HTR-8/SVneo (cell line): ENCODE measurements at places on chromosomes 16 and 17.

GRCh38 chr17:81871387-81872230, 472 bp upstream of the ARHGDIA start:
- peak; percentile 94 for DNase-seq

- no peak for DNase-seq
These were observed 93.1 kb downstream of the CNTNAP4 start for GRCh38 chr16:76370344-76370743.

DNA sequence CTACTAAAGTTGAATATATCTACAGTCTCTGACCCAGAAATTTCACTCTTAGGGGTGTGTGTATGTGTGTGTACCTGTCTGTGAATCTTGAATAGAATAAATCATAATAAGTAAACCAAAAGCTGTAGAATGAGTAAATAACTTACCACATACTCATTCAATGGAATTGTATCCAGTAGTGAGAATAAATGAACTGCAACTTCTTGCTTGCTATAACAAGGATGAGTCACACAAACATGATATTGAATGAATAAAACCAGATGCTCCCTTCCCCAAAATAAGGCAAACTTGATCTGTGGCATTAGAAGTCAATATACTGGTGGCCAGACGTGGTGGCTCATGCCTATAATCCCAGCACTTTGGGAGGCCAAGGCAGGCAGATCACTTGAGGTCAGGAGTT, 259.8 kb upstream of the MON1B start:
- no peak for DNase-seq

DNA sequence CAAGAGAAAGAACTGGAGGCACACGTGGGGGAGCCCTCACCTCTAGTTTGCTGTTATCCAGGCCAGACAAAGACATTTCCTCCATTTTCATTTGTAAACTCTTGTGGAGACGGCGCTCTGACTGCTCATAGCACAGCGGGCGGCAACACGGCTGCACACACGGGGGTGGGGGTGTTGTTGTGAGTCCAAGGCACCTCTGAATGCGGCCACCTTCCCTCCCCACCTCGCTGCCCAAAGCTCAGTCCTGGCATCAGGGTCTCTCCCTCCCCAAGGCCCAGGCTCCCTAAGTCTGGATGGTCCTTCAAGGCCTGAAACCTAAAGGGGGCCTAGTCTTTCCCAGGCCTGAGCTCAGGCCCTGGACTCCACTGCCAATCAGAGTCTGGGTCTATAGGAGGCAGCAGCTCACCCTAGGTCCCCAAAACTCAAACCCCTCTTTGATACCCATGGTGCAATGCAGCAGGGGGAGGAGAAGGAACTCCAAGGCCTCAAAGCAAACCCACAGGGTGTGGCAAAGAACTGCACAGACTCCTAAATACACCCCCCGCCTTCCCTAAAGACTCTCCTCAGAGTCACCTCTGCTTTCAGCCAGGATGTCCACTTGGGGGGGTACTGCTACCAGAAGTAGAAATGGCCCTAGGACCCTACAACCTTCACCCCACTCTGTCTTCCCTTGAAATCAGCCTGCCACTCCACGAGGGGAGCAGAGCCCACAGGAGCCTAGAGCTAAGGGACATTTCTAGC, 1.5 kb downstream of the ATXN7L3 start:
- DNase-seq: peak; percentile 65

DNA sequence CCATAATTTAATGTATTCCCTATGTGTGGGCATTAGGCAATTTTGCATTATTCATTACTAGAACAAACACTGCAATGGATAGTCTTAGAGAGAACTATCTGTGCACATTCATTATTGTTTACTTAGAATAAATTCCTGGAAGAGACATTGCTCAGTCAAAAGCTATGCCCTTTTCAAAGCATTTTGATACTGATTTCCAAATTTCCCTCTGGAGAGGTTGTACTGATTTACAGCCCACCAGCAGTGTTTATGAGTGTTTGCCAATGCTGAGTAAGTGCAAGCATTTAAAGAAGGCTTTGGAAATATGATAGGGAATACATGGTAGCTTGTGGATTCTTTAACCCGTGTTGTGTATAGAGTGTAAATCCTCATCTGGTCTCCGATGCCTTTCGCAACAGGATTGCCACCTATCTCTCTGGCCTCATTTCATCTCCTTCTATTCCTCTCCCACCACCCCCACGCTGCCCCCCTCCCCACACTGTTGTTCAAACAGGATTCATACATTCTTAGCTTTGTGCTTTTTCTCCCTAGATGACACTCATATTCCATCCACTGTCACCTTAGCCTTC, 33.4 kb upstream of the MMD start:
- DNase-seq: peak; percentile 57

DNA sequence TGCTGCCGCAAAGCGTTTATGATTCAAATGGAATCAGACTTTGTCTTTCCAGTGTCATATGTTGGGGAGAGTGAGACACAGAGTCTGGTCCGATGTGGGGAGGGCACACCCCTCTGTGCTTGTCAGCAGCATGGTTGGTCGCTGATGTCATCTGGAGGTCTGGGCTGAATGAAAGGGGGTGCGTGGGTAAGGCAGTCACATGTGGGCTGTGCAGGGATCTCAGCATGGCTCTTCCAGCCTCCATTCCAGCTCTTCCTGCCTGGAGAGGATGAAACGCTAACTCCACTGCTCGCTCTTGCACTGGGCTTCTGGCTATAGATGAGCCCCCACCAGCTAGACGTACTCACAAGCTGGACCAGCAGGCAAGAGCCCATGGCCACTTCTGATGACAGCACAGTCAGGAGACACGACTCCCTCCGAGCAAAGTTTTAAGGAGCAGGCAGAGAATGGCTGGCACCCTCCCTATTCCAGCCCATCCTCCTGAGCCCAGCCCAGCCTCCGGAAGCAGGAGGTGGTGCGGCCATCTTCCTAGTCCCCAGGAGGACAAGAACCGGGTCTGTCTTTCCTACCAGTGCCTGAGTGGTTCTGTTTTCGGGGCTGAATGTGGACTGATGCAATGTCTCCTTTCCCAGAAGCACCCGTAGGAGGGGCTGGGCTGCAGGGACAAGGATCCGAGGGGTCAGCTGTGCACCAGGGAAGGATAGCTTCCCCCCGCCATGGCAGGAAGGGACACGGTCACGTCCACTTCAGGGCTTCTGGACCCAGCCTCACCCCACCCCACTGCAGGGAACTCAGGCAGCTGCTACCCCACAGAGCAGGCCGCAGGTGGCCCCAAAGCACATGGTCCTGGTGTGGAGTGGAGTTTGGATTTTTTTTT, 41.5 kb upstream of the CBFA2T3 start:
- no peak for DNase-seq
